ENCODE measurements at places on chromosomes 7 and 10. TPM values are rescaled to one million over a fixed set of nuclear protein-coding genes. Genes with fewer than 3 reads are reported as not detected.

- DNase-seq, result peak; percentile 97
These were observed 5.7 kb upstream of the WDR86 start for GRCh38 chr7:151415375-151416105.

DNA sequence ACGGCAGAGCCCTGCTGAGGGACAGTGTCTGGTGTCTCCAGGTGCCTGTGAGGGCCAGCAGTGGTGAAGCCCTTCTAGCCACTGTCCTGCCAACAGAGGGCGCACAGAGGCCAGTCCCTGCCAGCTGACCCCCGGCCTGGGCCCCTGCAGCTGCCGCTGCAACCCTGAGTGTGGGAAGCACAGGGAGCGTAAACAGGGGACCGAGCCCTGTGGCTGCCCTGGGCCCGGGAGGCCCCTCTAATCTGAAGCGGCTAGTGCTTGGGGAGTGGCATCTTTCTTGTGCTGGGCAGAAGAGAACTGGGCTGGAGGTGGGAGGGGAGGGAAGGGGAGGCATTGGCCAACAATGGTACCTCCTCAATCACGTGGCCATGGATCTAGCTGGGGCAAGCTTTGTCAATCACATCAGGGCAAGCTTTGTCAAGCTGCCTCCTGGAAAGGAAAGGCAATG is 34.6 kb downstream of the TRIM8 start:
- DNase-seq, result peak; percentile 63

DNA sequence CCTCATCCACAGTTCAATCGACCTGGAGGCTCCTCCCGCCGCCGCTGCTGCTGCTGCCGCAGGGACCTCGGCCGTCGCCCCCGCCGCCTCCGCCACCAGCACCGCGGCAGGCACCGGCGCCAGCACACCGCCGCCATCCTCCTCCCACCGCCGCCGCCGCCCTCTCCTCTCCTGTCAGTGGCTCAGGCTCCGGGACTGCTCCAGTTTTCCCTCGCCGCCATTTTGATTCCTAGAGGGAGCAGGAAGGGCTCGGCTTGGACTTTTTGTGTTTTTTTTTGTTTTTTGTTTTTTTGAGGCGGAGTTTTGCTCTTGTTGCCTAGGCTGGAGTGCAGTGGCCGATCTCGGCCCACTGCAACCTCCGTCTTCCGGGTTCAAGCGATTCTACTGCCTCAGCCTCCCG is 3.0 kb upstream of the MCM10 start:
- DNase-seq, result no peak

DNA sequence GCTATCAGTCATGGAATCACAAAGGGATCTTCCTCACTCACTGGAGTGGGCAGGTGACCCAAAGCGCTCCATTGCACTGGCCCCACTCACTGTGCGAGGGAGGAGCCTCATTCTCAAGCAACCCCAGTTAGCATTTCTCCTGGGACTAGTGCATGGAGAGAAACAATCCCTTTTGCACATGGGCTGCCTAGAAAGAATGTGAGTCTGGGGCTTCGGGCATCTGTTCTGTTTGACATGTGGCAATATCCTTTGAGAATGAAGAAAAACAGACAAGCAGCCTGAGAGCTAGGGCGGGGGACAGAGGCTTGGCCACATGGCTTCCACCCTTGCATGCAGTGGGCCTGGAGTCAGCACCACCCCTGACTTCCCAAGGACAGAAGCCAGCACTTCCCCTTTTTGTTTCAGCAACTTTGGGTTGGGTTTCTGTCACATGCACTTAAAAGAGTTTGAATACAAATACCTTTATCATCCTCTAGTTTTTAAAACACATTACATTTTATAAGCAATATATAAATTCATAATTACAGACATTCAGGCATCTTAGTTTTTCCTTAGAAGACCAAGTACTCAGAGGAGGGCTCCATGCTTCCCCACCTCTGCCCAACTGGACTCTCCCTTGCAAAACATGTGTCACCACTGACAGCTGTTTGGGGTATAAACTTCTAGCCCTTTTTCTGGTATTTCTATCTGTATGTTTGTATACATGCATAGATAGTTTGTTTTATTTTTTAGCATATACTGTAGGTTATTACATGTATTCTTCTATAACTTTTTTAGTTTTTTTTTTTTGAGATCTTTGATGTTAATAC is 73.8 kb downstream of the RBM20 start:
- DNase-seq, result no peak

DNA sequence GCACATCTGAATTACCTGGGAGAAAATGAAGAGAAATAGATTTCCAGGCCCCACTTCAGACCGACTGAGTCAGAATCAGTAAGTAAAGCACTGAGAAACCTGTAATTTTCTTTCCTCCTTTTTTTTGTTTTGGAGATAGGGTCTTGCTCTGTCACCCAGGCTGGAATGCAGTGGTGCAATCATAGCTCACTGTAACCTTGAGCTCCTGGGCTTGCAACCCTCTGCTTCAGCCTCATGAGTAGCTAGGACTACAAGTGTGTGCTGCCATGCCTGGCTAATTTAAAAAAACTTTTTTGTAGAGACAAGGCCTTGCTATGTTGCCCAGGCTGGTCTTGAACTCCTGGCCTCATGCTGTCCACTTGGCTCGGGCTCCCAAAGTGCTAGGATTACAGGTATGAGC is 260.2 kb downstream of the STK31 start:
- DNase-seq, result no peak

- no peak for DNase-seq
These were observed 218.8 kb downstream of the AUTS2 start for GRCh38 chr7:69817121-69817520.

ARHGEF35 gene
- total RNA-seq, result 0.93 TPM

- no peak for DNase-seq
These were observed 8.1 kb downstream of the STK17A start for GRCh38 chr7:43590862-43591557.

GHRHR gene
- not detected for total RNA-seq

- DNase-seq, result no peak
These were observed 133.3 kb downstream of the SLC25A13 start for GRCh38 chr7:96188591-96188991.

DNA sequence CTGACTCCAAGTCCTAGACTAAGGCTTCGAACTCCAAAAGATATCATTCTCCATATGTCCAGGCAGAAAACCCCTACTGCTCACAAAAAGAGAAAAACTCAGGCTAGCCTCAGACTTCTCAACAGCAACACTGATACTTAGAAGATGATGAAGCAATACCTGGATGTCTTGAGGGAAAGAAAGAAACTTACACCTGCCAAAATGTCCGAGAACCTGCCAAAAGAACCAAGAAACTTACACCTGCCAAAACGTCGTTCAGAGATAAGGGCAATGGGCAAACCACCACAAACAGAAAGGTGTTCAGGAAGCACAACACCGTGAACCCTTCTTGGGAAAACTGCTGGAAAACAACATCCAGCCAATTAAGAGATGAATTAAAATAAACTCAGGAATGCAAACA is 15.3 kb downstream of the ABLIM1 start:
- peak; percentile 69 for DNase-seq

CYP26C1 gene
- total RNA-seq, result 0.14 TPM

- peak; percentile 4 for DNase-seq
These were observed 91.2 kb upstream of the AHR start for GRCh38 chr7:17207220-17207619.

POT1 gene
- 24.1 TPM for total RNA-seq

CCL24 gene
- not detected for total RNA-seq

NPFFR1 gene
- total RNA-seq, result not detected

GPR15LG gene
- total RNA-seq, result not detected

DNA sequence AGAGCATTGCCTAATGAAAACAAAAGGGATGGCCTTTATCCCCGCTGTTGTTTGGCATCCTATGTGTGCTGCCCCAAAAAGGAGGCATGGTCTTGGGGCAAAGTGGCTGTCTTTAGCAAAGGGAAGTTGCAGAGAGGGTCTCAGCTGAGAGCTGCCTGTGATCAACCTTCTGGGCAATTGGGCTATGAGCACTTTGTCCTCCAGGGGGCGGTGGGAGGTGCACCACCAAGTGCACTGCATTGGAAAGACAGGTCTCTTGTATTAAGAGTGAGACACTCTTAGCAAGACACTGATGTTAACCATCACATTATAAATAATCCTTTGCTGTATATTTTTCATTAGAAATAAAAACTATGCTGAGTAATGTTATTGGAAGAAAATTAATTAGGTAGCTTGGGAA is 314.8 kb downstream of the POM121L12 start:
- peak; percentile 46 for DNase-seq

- peak; percentile 11 for DNase-seq
These were observed 15.5 kb upstream of the SEMA3C start for GRCh38 chr7:80934321-80934720.

DNA sequence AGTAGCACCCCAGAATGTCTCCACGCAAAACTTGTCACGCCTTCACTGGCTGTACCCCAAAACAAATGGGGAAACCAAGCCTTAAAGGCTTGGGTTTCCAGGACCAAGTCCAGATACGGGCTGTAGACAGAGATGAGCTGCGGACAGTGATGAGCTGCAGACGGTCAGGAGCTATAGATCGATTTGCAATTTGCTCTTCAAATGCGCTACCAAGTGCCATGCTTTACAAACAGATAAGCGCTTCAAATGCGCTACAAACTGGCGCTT is 658 bp upstream of the SGCE start:
- DNase-seq, result peak; percentile 48

DNA sequence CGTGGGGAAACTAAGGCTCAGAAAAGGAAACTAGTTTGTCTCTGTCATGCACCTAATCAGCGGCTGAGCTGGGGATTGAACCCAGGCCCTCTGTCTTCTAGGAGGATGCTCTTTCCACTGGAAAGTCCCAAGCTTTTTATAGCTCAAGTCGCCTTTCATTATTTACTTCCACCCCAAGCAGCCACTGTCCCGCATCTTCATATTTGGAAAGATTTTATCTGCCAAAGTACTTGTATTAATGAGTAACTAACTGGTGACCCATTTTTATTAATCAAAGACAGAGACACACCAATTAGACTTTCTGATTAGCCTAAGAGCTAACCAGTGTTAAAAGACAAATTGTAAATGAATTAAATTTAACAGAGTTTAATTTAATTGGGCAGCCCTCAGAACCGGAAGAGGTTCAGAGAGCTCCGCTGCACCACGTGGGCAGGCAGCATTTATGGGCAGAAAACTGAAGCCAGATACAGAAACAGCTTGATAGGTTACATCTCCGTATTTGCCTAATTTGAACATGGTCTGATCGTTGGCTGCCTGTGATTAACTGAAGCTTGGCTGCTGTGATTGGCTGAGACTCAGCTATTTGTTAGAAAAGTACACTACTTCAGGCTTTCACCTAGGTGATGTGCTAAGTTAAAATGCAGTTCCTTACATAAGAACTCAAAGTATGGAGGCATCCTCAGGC is 78.5 kb upstream of the PDCD4 start:
- no peak for DNase-seq

DNA sequence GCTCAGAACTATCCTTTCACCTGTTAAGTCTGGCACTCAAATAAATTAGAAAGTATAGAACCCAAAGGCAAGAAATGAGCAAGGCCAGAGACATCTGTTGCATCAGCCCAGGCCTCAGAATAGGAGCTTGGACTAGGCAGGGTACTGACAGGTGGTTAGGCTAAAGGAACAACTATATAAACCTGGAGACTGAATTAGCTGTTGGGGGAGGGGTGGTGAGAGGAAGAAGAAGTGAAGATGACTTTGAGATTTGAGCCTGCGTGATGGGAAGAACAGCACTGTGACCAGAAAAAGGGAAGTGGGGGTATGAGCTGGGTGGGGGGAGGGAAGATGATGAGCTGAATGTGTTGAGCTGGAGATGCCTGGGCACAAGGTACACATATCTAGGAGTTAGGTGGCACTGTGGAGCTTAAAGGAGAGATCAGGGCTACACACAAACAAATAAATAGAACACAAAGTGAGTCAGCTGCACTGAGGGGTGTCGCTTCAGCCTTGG is 244.7 kb downstream of the PTEN start:
- DNase-seq, result peak; percentile 33

HEPACAM2 gene
- not detected for total RNA-seq

LRMDA gene
- not detected for total RNA-seq

GRCh38 chr7:108248821-108249220 is 118.7 kb upstream of the LAMB4 start:
- DNase-seq, result no peak

AGBL3 gene
- total RNA-seq, result 1.8 TPM

CCDC201 gene
- not detected for total RNA-seq

LLCFC1 gene
- not detected for total RNA-seq

DNA sequence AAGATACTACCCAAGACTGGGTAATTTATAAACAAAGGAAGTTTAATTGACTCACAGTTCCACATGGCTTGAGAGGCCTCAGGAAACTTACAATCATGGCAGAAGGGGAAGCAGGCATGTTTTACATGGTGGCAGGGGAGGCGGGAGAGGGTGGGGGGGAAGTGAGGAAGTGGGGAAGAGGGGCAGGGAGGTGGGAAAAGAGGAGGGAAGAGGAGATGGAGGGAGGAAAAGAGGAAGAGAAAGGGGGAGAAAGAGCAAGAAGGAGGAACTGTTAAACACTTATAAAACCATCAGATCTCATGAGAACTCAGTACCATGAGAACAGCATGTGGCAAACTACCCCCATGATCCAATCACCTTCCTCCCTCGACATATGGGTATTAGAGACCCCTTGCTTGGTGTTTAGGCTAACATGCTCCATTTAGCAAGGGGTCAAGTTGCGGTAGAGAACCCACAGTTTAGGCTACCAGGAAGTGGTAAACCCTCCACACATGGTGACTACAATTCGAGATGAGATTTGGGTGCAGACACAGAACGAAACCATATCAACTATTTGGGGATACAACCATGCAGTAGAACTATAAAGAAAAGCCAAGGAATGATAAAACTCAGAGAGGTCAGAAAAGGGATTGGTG is 3.5 kb upstream of the LMBR1 start:
- no peak for DNase-seq

DNA sequence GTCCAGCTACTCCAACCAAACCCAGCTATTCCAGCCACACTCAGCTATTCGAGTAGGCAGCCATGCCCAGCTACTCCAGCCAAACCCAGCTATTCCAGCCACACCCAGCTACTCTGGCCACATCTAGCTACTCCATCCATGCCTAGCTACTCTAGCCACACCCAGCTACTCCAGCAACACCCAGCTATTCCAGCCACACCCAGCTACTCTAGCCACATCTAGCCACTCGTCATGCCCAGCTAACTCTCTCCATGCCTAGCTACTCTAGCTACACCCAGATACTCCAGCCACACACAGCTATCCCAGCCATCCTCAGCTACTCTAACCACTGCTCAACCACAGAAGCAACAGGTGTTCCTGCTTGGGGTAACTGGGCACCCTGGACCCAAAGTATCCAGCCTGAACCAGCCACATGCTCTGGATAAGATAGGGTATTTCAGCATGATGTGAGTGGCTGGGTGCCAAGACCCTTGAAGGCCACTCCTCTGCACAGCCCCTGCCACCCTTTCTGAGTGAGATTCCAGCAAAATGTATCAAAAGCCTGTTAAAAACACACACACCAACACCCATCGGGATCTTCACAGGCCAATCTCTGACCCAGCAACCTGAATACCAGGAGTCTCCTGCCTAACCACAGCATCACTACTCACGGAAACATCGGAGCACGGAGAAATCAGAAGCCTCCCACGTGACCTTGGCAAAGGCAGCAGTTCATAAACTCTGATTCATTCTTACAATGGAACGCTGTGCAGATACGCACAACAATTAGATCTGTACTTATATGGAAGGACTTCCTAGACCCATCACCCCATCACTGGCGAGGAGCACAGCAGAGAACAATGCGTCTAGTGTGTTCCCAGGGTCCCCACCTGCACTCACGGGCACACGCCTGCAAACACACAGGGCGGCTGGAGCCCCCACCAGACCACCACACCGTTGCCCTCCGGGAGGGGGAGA is 51.8 kb upstream of the DNAAF5 start:
- DNase-seq, result no peak

ZP3 gene
- total RNA-seq, result 5.6 TPM
